ENCODE measurements at places on chromosomes 2 and 18. TPM values are rescaled to one million over a fixed set of nuclear protein-coding genes. Genes with fewer than 3 reads are reported as not detected.

CD207 gene
- not detected for total RNA-seq

TXNDC2 gene
- not detected for total RNA-seq

FOSL2 gene
- 2.9 TPM for total RNA-seq

SPATS2L gene
- total RNA-seq: 24.1 TPM

BAZ2B gene
- total RNA-seq: 76.2 TPM

METAP1D gene
- total RNA-seq: 11.0 TPM

CD8B gene
- total RNA-seq: not detected

TLX2 gene
- not detected for total RNA-seq

SPC25 gene
- total RNA-seq: 39.3 TPM

CRYGD gene
- not detected for total RNA-seq

IL36G gene
- total RNA-seq: not detected

IL1RN gene
- total RNA-seq: not detected

NDC80 gene
- 52.1 TPM for total RNA-seq

SLC30A3 gene
- 0.93 TPM for total RNA-seq

ZNF519 gene
- total RNA-seq: 40.5 TPM

TRABD2A gene
- 0.84 TPM for total RNA-seq

CBLN2 gene
- 0.58 TPM for total RNA-seq

GDF7 gene
- 0.36 TPM for total RNA-seq

IKZF2 gene
- total RNA-seq: 7.6 TPM

GORASP2 gene
- 71.4 TPM for total RNA-seq

UGT1A10 gene
- total RNA-seq: not detected

PTRHD1 gene
- 38.2 TPM for total RNA-seq

ANKRD30B gene
- total RNA-seq: not detected

NPPC gene
- 16.5 TPM for total RNA-seq

POMC gene
- total RNA-seq: 0.54 TPM

SKA1 gene
- 30.3 TPM for total RNA-seq

NEB gene
- 0.77 TPM for total RNA-seq

COL3A1 gene
- 13.2 TPM for total RNA-seq

TMEFF2 gene
- total RNA-seq: 1.8 TPM

MARS2 gene
- total RNA-seq: 15.9 TPM

RSAD2 gene
- 1.0 TPM for total RNA-seq

ALPI gene
- not detected for total RNA-seq

CHRNG gene
- not detected for total RNA-seq

VWC2L gene
- total RNA-seq: 0.23 TPM

CD8A gene
- total RNA-seq: 0.54 TPM

GCFC2 gene
- 24.6 TPM for total RNA-seq

TNS1 gene
- 11.3 TPM for total RNA-seq

ADGRF3 gene
- 0.77 TPM for total RNA-seq

MROH2A gene
- total RNA-seq: not detected

GALM gene
- 12.5 TPM for total RNA-seq

ACVR1 gene
- 12.5 TPM for total RNA-seq
